Stimulated activated CD8-positive, alpha-beta memory T cell treated with anti-CD3 and anti-CD28 coated beads, Interleukin-15, amount 100 ng/mL, for 48 hours (primary cell): ENCODE measurements at places on chromosomes 3 and 15.

- no peak for DNase-seq
These were observed 834.6 kb upstream of the CFAP20DC start for GRCh38 chr3:59884409-59884808.

DNA sequence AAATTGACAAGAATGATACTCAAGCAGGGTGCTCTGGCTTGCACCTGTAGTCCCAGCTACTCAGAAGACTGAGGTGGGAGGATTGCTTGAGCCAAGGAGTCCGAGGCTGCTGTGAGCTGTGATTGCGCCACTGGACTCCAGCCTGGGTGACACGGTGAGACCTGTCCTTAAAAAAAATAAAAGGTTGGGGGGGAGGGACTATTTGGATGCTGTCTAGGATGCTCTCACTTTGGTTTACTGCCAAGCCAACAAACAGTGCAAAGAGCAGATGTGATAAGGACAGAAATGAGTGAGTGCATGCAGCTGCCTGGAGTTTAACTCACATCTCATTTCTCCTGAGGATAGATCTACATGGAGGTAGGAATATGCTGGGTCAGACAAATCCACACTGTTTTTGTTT is 130.0 kb downstream of the FRMD4B start:
- DNase-seq = no peak

DNA sequence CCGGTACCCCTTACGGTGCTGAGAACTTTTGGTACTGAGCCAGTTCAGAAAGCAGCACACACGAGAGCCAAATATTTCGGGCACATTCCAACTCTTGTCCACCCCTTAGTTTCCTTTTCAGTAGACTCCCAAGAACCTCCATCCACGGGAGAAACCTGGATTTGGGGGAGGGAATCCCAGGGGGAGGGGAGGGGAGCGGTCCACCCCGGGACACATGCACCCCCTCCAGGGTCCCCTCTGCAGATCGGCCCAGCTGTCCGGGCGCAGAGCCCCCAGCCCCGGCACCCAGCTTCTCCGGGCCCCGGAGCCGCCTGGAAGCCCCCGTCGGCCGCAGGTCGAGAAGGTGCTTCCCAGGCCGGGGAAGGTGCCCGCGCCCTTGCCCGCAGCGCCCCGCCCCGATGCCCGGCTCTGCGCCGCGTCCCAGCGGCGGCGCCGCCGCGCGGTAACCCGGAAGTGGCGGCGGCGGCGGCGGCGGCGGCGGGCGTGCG is 455 bp upstream of the ABHD17C start:
- no peak for DNase-seq

GRCh38 chr3:102074946-102075345 is 225.6 kb downstream of the NFKBIZ start:
- DNase-seq = no peak

GRCh38 chr3:143286392-143287010 is 166.9 kb downstream of the CHST2 start:
- DNase-seq = no peak

DNA sequence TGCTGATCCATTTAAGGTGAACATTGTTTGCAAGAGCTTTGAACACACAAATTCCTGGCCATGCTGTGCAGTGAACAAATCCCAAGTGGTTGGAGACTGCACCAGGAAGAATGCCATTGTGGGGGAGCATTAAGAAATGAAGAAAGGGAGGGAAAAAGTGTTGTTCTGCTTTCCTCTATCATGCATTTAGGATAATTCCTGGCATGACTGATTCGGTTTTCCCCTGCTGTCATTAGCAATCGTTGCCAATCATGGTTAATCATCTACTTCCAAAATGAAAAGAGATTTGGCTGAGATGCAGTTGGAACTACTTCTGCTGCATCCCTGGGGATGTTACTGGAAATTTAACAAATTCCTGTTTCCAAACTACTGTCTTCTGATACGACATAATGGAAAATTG is 73.7 kb upstream of the ZPLD1 start:
- no peak for DNase-seq

DNA sequence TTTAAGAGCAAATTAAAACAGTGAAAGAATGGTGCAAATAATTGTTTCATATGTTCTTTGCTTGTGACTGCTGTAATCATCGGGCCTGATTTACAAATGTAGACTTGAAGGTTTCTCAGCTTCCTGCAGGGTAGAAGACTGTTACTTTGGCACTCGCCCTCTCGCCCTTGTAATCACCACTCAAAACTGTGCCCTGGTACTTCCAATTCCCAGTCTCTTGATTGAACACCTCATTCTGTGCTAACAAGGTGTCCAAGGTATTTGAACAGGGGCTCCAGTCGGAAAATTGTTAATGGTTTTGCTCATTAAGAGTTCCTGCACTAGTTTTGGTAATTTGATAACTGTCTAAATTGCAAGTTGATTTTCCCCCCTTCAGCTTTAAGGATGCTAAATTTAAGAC is 209.5 kb downstream of the ZIC1 start:
- no peak for DNase-seq

- DNase-seq = no peak
These were observed 150.8 kb upstream of the KCNMB2 start for GRCh38 chr3:178385280-178385952.

DNA sequence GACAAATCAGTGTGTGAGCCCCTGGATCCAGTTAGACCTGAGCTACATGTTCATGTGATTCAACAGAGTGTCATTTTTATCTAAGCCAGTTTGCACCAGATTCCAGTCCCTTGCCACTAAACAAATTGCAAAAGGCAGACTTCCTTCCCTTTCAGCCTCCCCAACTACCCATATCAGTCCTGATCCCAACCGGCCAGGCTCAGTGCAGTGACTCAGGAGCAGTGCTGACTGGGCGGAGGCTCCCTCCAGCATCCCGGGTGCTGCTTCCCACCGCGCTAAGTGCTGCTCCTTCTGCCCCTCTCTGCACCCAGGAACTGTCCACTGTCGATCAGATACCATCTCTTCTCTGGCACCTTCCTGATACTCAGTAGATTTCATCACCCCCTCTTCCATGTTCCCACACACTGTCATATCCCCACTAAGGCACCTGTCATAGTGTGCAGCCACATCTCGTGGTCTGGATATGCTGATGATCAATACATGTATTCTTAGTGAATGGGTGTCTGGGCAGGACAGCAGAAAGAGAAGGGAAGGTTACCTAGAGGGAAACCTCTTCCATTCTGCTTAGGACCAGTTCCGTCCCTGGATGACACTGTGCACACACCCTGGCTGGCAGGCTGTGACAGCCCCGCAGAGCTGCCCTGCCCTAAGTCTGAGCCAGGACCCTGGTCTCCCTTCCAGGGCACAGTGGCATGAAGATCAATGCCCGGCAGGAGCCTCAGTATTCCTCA is 108.8 kb upstream of the RAD18 start:
- no peak for DNase-seq

GRCh38 chr15:69735121-69735520 is 282.5 kb downstream of the RPLP1 start:
- no peak for DNase-seq

- DNase-seq = no peak
These were observed 31.6 kb downstream of the ARRDC4 start for GRCh38 chr15:97991972-97992541.

- no peak for DNase-seq
These were observed 95.9 kb downstream of the FRMD4B start for GRCh38 chr3:69290006-69290405.

DNA sequence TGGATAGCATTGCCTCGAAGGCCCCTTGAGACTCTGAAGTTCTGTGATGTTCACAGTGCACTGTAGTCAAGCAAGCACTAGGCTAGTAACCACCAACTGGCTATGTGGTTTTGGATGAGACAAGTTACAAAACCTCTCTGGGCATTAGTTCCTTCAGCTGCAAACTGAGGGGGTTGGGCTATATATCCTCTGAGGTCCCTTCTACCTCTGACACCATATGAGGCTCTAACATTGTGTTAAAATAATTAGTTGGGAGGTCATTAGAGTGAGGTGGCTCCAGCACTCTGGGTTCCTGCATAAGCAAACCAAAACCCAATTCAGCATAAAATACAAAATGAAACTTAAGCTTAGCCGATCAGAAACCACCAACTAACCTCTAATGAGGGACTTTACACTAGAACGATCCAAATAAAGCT is 209.5 kb upstream of the LRRN1 start:
- DNase-seq = no peak

DNA sequence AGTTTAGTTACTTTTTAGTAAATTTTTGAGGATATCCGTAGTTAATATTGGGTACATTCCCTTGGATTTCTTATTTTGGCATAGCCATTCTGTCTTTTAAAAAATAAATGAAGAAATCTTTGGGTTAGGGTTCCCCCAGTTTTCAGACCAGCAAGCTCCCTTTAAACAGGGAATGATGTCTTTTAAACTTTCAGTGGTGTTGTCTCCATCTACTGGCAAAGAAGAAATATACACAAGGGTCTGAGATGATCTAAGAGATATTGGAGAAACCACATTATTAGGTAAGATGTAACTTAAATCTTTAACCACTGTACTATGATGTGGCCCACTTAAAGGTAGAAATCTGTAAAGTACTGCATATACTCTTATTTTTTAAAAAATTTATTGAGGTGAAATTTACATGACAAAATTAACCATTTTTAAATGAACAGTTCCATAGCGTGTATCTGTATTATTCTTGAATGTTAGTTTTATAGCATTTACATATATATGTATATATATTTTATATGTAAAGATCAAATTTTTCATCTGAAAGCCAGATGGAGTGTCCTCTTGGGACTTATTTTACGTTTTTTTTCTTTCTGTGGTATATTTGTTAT is 35.1 kb upstream of the EIF3J start:
- no peak for DNase-seq

DNA sequence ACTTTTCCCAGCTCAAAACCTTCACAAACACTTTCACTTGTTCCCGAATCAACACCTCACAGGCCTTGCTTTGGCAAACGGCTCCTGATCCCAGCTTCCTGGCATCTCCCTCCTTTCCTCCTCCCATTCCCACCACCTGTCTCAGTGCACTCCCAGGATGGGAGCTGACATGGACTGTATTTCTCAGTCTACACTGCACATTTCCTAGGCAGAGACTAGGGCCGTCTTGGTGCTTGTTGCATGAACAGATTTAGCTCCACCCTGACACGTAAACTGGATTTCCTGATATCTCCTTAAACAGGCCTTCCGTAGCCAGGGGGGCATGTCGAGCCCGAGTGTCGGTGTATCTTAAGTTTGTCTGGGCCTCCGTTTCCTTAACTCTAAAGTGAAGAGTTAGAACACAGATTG is 790 bp upstream of the WHAMM start:
- no peak for DNase-seq
